ENCODE measurements at places on chromosomes 16 and 17.

- no peak for DNase-seq
These were observed 11.5 kb upstream of the TBX4 start for GRCh38 chr17:61440697-61441096.

DNA sequence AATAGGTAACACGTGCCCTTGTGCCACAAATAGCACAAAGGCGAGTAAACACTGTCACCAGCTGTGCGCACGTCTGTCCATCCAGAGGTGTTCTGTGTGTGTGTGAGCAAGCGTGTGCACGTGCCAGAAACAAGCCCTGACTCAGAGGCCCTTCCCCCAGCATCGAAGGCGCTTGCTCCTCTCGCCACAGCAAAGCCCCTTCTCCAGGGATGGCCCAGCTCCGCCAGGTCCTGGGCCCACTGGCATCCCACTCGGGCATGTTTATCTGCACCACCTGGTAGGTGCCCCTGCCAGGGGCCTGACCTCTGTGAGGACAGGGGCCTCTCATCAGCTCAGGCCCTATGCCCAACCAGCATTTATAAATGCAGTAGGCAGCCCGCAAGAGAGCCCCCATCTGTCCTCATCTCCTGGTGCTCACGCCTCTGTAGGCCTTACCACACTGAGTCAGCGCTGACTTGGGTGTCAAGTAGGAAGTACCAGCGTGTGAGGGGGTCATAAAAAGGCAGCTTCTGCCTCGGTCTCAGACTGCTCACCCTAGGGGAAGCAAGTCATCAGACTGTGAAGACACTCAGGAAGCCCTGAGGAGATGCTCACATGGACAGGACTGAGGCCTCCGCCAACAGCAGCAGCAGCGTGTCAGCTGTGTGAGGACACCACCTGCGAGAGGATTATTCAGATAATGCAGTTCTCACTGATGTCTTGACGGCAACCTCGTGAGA, 10.8 kb downstream of the TMEM235 start:
- no peak for DNase-seq

- DNase-seq, result no peak
These were observed 120.6 kb upstream of the TNRC6C start for GRCh38 chr17:77837917-77838316.

DNA sequence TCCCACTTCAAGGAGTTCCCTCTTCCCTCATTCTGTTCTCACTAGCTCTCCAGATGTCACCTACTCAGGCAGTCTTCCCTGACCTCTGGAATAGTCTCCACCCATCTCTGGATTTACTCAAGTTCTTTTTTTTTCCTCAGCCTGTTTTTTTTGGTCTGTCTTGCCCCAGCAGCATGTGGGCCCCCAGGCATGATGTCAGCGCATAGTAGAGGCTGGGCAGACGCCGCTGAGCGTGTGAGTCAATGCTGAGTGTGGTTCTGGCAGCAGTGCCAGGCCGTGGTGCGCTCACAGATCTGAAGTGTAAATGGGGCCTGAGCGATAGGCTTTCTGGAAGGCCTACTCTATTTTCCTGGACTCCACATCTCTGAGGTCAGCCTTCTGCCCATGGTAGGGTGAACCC, 2.7 kb upstream of the KCNJ18 start:
- no peak for DNase-seq

DNA sequence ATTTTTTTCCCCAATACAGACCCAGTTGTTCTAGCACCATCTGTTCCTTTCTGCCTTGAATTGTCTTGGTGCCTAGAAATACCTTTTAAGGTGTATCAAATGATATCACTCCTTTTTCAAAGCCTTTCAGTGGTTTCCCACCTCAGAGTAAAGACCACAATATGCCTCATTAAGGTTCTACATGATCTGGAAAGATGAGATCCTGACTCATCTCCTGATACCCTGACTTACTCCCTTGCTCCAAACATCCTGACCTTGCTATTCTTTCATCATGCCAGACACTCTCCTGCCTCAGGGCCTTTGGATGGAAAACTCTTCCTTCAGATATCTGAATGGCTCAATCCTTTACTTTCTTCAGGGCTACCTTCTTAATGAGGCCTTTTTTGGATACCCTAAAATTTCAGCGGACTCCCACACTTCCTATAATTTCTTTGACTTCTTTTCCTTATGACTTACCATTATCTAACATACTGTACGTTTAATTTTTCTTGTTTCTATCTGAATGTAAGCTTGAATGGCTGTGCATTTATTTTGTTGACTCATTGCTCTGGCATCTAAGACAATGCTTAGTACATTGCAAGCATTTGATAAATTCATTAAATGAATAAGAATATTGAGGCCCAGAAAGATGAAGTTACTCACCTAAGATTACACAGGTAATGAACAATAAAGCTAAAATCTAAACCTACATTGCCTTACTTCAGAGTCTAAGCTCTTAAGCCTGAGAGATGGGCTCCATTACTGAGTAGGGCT, 19.2 kb downstream of the FLOT2 start:
- DNase-seq, result no peak

DNA sequence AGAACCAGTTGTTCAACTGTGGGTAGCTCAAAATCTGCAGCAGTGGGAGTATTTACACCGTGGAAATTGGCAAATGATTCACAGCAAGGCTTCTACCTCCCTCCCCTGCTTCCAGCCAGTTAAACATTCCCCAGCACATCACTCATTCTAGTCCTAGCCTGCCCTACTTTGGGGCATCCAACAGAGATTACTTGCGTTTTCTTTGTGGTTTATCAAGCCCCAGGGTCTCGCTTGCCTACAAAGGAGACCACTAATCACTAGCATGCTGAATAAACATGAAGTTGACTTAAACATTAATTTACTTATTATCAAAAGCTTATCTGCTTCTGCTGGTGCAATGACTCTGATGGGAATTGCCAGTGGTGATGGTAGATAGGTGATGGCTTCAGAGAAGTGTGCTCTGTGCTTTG, 94.5 kb downstream of the MARF1 start:
- no peak for DNase-seq

- no peak for DNase-seq
These were observed 89.1 kb upstream of the CORO6 start for GRCh38 chr17:29711588-29712385.

DNA sequence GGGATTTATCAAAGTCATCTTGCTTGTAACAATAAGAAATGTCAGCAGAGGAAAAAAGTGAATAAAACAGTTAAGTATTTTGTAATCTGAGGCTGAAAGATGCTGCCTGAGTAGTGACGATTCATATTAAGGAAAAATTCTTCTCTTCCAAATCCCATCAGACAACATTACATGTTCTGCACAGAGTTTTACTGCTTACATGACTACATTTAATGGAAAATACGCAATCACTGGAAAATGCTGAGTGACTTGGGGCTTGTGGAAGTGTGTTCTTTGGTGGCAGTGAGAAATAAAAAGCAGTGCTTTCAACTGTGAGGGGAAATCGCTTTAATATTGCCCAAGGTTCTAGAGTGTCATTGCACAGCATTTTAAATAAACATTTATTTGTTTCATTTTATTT, 1025.2 kb upstream of the GOT2 start:
- DNase-seq, result no peak

GRCh38 chr16:11565665-11566064, 21.1 kb downstream of the LITAF start:
- DNase-seq, result no peak

GRCh38 chr16:15517743-15518377, 83.5 kb downstream of the BMERB1 start:
- no peak for DNase-seq

DNA sequence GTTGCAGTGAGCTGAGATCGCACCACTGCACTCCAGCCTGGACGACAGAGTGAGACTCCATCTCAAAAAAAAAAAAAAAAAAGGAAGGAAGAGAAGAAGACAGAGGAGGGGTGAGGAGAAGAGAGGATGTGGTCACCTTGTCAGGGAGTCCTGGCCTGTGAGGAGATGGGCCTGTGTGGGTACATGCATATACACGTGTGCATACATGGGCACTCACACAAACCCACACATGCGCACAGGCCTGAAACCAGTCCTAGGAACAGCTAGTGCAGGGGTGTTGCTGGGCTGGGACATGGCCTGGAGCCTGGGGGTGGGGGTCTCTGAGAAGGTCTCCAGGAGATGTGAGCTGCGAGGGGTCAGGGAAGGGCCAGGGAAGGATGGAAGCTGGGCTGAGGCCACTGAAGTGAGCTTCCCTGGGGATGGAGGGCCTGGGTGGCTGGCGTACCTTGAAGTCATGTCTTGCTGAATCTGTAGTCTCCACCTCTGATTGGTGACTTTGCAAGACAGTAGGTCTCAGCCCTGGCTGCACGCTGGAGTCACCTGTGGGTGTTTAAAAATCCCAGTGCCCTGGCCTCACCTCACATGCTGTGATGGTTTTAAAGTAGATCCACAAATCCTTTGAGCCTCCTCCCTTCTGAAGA, 72.4 kb downstream of the MRM1 start:
- DNase-seq, result no peak

DNA sequence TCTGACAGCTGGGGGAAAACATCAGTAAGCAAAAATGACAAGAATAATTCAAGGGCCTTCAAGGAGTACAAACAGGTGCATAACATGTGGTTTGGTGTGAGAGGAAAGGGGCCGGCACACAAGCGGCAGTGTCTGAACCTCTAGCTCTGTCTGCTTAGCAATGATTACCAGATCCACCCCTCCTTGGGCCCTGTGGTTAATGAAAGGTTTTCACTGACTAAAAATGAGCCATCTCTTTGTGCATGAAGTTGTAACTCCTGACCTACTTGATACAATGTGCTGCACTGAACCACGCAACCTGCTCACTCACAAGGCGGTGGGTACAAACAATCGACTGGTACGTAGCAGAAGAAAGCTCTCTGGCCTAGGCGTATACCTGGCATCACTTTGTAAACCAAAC, 15.1 kb downstream of the FAM117A start:
- DNase-seq, result peak; percentile 49

DNA sequence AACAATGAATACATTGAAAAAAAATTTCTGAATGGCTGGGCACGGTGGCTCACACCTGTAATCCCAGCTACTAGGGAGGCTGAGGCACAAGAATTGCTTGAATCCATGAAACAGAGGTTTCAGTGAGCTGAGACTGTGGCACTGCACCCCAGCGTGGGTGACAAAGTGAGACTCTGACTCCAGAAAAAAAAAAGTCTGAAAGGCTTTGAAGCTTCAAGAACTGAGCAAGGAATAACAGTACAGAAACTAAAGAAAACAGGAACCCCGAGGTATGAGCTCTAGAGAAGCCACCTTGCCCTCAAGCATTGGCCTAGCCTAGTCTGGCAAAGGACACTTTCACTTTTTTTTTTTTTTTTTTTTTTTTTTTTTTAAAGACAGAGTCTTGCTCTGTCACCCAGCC, 45.0 kb downstream of the TEX2 start:
- DNase-seq, result no peak

GRCh38 chr17:64506576-64507412, at the start of gene CEP95:
Gene CEP95, plus strand, starts transcription at chr17:64506977. Its CDS starts 121 bp downstream, at chr17:64507098.
- peak; percentile 99 for DNase-seq

DNA sequence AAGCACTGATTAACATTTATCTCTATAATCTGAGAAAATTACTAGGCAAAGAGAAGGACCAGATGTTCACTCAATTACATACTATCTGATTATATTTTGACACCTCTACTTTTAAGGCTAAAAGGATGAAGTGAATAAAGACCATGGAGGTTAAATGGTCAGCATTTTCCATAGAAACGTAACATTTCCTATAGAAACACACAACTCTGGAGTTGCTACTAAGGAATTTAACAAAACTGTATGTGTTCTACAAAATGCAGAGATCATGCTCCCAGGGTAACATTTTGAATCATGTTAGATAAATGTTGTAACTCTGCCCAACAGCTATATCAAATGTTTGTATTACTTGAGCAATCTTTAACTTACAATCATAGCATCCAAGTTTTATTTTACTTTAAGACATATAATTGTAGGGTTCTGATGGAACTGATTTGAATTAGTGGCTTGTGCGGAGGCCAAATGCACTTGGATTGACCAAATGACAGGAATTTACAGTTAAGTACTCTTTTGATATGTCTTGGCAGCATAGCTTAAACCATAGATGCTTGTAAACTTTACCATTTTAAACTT, 97.7 kb downstream of the RPGRIP1L start:
- no peak for DNase-seq

GRCh38 chr17:43753493-43754129, 5.0 kb downstream of the SOST start:
- no peak for DNase-seq

GRCh38 chr17:66915792-66916191, 48.7 kb upstream of the CACNG4 start:
- no peak for DNase-seq

DNA sequence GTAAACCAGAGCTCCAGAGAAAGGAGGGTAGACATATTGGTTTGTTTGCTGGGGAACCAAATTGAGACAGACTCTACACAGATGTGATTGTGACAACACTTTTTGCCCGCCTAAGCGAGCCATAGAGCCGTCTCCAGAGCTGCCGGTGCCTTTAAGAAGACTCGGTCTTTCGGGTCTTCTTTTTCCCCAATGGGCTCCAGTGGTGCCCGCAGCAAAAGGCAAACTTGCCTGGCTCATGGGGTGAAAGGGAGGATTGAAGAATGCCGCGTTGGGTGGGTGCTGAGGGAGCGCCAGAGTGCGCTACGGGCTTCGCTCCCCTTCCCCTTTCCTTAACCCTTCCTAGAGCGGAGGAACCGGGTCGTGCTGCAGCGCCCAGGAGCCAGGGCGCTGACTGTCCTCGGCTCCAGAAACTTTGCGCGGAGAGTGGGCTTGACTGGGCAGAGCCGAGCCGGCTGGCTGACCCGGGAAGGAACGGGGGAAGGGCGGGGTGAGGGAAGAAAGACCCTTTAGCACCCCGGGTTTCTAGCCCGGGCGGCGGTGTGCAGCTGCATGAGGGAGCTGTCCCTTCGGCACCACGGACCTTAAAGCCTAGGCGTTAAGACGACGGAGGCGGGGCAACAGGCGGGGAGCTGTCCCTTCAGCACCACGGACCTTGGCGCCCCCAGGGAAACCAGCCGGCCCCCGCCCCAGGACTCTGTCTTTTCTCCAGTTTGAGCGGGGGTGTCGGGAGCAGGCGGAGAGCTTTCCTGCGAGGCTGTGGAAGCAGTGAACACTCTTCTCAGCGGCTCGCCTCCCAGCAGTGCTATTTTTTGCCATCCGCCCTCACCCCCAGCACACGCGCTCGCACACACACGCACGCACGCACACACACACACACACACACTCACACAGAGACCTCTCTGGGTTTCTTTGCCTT, at the start of gene CACNG3:
CACNG3 (plus strand) TSS at position 880 of the 916 bp plus-strand sequence. CDS start 420 bp downstream, outside the sequence.
- DNase-seq, result peak; percentile 37

DNA sequence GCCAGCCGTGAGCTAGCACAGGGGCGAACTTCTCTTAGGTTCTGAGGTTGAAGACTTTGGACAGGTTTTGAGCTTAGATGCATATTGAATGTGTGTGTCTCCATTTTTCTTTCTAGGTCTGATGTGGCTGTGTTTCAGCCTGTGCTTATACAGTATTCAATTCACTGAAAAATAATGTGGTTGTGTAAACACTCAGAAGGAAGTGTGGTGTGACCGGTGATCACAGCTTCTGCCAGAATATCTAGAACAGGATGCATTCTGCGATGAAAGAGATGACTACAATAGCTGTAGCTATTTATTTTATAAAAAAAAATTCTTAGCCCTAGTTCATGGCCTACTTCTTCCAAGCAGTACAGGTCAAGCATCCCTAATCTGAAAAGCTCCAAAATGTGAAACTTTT, 64.4 kb downstream of the MAP2K6 start:
- DNase-seq, result no peak

- DNase-seq, result no peak
These were observed 230.4 kb downstream of the ZNF423 start for GRCh38 chr16:49625311-49626065.

Measured in CD8-positive, alpha-beta memory T cell (primary cell).